Substantia nigra (tissue), 51 donors: ENCODE measurements at places on chromosomes 5 and 9.

- no peak for DNase-seq
These were observed 463.7 kb downstream of the DNAH5 start for GRCh38 chr5:13480834-13481233.

DNA sequence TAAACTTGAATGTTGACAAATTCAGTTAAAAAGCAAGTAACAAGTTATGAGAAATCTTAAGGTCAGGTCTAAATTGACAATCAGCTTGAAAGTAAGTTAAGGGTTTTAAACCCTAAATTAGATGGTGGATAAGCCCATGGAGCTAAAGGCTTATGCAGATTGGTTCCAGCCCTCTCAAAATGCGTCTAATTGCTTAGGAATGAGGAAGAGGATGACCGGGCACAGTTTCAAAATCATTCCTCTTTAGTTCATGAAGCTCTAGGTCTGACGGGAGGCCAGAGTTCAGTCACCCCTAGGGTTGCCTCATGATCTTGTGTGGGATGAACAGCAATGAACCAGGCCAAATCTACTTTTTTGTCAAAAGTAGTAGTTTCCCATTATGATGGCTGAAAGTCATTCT lies 75.4 kb downstream of the SLC38A9 start:
- DNase-seq, result no peak

DNA sequence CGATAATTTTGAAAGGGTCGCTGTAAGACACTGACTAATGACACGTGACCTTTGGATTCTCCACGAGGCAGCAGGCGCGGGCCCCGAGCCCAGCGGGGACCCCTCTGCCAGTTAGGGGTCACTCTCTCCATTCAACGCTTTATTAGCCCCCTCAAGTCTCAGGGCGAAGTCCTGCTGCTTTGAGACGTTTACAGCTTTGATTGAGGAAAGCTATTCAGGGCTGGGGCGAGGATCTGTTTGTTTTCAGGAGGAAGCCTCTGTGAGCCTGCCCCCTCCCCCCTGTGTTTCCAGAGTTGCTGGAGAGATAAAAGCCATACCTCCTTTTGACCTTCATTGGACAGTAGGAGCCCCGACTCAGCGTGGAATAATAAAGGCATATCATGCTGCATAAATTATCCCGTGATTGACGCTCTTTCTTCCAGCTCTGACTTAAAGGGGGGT lies 31.4 kb upstream of the MSX2 start:
- DNase-seq, result no peak

DNA sequence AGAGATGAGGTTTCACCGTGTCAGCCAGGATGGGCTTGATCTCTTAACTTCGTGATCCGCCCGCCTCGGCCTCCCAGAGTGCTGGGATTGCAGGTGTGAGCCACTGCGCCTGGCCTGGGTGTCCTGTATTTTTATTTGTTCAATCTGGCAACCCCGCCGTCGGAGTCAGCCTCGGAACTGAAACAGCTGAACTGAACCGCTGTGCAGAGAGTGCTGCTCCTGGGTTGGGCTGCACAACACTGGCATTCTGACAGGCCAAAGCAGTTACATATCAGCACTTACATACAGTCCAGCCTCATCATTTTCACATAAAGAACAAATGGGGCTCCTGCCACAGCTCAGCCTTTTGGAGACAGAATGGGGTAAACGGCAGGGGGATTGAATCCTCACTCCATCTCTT lies 185.6 kb downstream of the C9orf50 start:
- no peak for DNase-seq

- DNase-seq, result no peak
These were observed 351.2 kb downstream of the MLLT3 start for GRCh38 chr9:20271096-20271495.

DNA sequence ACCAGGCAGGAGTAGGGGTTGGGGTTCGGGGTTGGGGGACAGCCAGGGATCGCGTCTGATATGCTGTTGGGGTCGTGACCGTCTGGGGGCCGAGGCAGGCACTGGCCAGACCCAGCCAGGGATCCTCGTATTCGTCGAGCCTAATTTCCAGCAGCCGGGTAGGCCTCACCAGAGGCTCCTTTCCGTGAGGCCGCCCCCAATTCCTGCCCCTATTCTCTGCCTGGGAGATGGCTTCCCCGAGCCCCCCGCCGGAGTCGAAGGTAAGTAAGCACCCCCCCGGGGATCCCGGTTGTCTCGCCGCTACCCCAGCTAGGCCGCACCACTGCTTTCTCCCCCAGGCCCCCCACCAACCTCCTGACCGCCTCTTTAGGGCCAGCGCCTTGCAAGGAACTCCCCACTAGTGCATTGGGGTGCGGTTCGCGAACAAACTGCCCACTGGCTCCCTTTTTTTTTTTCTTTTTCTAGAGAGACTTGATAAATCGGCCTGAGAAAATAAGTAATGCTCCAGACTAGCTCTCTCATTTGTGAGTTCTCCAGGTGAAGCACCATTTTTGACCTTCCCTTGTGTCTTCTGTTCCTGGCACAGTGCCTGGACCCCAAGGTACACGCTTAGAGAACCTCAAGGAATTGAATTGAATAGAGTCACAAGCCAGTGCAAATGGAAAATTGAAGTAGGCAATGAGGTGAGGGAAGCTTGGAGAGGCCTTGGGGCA lies 435 bp downstream of the ZNF189 start:
- DNase-seq, result peak; percentile 58

- no peak for DNase-seq
These were observed 88.0 kb upstream of the ELL2 start for GRCh38 chr5:96049398-96050272.

- DNase-seq, result no peak
These were observed 8.5 kb downstream of the ALG2 start for GRCh38 chr9:99213197-99213596.

- no peak for DNase-seq
These were observed 1.6 kb downstream of the ELL2 start for GRCh38 chr5:95959888-95960666.

DNA sequence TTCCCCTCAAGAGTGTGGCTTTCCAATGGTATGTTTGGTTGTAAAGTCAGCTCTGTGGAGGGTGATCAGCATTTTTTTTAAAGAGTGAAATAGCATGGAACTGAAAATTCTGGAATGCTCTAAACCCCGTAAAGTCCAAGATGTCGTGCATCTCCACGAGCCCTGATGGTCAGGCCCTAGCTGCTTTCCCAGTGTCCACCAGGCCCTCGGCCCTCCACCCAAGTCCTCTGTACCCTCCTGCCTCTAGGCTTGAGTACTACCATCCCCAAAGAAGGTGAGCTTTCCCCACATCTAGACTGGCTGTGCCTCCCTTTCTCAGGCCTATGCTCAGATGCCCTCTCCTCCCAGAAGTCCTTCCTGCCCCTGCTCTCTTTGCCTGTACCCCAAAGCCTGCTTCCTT lies 280.3 kb downstream of the GADD45G start:
- no peak for DNase-seq

- DNase-seq, result no peak
These were observed 12.5 kb downstream of the C5orf46 start for GRCh38 chr5:147893820-147894219.

- no peak for DNase-seq
These were observed 649 bp upstream of the GLE1 start for GRCh38 chr9:128503870-128504269.

- no peak for DNase-seq
These were observed 18.0 kb downstream of the OTULINL start for GRCh38 chr5:14599476-14600127.

DNA sequence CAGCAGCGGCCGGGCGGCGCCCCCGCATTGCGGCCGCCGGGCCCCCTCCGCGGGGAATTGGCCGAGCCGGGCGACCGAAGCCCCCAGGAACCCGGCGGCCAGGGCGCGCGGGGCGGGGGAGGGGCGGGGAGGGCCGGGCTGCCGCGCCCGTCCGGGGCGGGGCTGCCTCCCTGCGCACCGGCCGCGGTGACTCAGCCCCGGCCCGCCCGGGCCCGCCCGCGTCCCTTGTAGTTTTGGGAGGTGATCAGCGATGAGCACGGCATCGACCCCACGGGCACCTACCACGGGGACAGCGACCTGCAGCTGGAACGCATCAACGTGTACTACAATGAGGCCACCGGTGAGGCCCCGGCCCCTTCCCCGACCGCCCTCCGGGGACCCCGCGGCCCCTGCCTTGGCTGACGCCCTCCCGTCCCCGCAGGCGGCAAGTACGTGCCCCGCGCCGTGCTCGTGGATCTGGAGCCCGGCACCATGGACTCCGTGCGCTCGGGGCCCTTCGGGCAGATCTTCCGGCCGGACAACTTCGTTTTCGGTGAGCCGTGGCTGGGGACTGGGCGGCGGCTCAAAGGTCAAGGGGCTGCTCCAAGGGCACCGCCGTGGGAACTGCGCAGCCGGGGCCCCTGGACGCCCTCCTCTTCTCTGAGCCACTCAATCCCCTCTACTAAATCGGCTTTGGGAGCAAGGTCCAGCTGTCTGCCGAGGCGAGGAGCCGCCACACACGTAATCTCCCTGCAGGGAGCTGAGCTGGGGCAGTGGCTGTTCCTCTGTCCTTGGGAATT lies 592 bp downstream of the TUBB4B start:
- DNase-seq, result no peak

DNA sequence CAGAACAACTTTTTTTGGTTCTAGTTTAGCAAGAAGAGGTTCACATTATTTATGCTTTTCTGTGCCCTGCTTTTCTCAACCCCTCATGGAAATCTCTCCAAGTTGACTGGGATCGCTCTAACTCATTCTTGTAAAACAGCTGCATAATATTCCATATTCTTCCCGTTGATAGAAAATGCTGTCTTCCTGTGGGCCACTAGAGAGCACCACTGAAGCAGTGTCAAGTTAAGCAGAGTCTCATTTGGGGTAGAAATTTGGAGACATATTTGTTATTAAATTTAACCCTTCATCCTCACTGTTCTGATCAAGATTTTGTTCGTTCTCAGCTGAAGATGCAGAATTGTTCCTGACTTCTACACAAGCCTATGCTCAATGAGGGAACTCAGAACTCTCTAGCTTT lies 140.1 kb downstream of the CEMIP2 start:
- no peak for DNase-seq

DNA sequence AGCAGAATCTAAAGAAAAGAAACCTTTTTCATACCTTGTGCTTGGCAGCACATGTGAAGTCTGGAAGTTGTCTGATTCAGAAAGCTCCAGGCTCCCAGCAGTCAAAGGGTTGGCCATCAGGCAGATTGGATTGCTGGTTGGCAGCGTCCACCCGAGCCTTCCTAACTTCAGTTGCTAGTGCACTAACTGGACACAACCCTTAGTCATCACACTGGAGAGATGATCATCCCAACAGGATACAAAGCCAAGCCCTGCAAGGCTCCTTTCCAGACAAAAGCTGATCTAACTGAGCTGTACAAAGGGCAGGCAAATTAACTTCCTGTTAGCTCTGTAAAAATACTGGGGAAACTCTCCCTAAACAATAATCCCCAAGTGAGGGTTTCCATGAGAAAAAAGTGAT lies 185.6 kb downstream of the SNX18 start:
- no peak for DNase-seq

- no peak for DNase-seq
These were observed 76.7 kb upstream of the CCNG1 start for GRCh38 chr5:163360656-163361055.

DNA sequence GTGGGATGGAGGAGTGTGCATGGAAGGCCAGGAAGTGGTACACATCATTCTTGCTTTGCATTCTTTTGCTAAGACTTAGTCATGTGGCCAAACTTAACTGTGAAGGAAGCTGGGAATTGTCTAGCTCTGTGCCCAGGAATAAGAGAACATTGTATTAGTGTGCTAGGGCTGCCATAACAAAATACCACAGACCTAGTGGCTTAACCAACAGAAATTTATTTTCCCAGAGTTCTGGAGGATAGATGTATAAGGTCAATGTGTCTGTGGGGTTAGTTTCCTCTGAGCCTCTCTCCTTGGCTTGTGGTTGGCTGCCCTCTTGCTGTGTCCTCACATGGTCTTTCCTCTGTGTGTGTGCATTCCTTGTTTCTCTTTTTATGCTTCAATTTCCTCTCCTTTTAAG lies 32.4 kb downstream of the NNT start:
- no peak for DNase-seq

GRCh38 chr5:40220260-40220659 lies 459.5 kb upstream of the PTGER4 start:
- DNase-seq, result no peak

- DNase-seq, result no peak
These were observed 3.7 kb downstream of the ANXA1 start for GRCh38 chr9:73155377-73155776.

DNA sequence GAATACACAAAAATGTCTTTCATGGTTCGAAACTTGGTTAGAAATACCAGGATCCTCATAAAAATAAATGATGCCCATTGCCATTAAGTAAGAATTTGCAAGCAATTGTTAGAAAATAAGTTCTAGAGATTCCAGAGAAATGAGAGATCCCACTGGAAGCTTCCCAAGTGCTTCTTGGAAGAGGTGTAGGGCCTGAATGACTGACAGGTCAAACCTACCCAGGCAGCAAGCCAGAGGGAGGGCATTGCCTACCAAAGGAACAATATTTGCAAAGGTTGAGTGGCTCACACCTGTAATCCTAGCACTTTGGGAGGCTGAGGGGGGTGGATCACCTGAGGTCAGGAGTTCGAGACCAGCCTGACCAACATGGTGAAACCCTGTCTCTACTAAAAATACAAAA lies 777.0 kb upstream of the WWC1 start:
- DNase-seq, result no peak

GRCh38 chr9:33136721-33137670 lies 30.1 kb downstream of the B4GALT1 start:
- DNase-seq, result no peak

- DNase-seq, result no peak
These were observed 301.1 kb downstream of the NR3C1 start for GRCh38 chr5:143102411-143102810.

- no peak for DNase-seq
These were observed 34.9 kb upstream of the LECT2 start for GRCh38 chr5:135989686-135990085.

GRCh38 chr9:92377876-92378275 lies 26.5 kb downstream of the OGN start:
- no peak for DNase-seq

- DNase-seq, result no peak
These were observed 114.4 kb downstream of the ANKRD18B start for GRCh38 chr9:33638391-33638915.

GRCh38 chr5:43753069-43753468 lies 150.1 kb downstream of the NNT start:
- DNase-seq, result no peak

DNA sequence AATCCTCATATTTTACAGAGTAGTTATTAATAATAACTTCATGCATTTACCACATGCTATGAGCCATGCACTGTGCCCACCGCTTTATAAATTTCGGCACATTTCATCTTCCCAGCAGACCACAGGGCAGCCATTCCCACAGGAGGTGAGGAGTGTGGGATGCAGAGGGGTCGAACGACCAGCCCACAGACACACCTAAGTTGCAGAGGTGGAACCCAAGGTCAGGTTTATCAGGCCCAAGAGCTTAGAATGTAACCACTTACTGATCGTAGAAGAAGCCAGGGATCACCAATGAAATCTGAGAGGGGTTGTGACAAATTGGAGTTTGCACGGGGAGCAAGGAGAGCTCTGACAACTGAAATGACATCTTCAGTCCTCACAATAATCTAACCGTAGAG lies 303.0 kb upstream of the MSX2 start:
- no peak for DNase-seq

GRCh38 chr9:23555851-23556250 lies 270.2 kb downstream of the ELAVL2 start:
- no peak for DNase-seq
